ENCODE measurements at places on chromosomes 12 and 14. TPM values are rescaled to one million over a fixed set of nuclear protein-coding genes. Genes with fewer than 3 reads are reported as not detected.

Gene ARL1
- total RNA-seq, result 207 TPM

Gene TAS2R42
- not detected for total RNA-seq

Gene ITGB7
- total RNA-seq, result 0.40 TPM

Gene PRR4
- total RNA-seq, result 1.2 TPM

Gene SERPINA1
- not detected for total RNA-seq

Gene NUP107
- 38.8 TPM for total RNA-seq

Gene PPP1R36
- total RNA-seq, result 1.2 TPM

Gene HOXC6
- 2.3 TPM for total RNA-seq

Gene PRB2
- not detected for total RNA-seq

Gene TBC1D30
- total RNA-seq, result 0.33 TPM

Gene TCL1B
- total RNA-seq, result not detected

Gene P2RX7
- total RNA-seq, result 1.3 TPM

Gene NDUFB1
- total RNA-seq, result 122 TPM

Gene CCER1
- total RNA-seq, result not detected

Gene ZFHX2
- 0.83 TPM for total RNA-seq

Gene HOMEZ
- total RNA-seq, result 4.2 TPM

Gene SOX5
- 6.6 TPM for total RNA-seq

Gene RND1
- total RNA-seq, result 0.26 TPM

Gene CRACR2A
- total RNA-seq, result 4.3 TPM

Gene DBX2
- total RNA-seq, result not detected

Gene ESYT1
- 257 TPM for total RNA-seq

Gene ASB2
- total RNA-seq, result 0.52 TPM

Gene SPTB
- 0.13 TPM for total RNA-seq

Gene GPX2
- not detected for total RNA-seq

Gene LTB4R
- 2.7 TPM for total RNA-seq

Gene TAS2R8
- not detected for total RNA-seq

Gene AKAP5
- 0.20 TPM for total RNA-seq

Gene KRT7
- total RNA-seq, result 15.0 TPM

Gene C12orf54
- not detected for total RNA-seq

Gene RGS6
- not detected for total RNA-seq

Gene STON2
- 0.85 TPM for total RNA-seq

Gene SLC5A8
- not detected for total RNA-seq

Gene ACACB
- total RNA-seq, result 2.2 TPM

Gene SALL2
- 5.0 TPM for total RNA-seq

Gene KRT75
- not detected for total RNA-seq

Gene TAS2R13
- total RNA-seq, result 2.4 TPM

Gene PARP11
- 6.4 TPM for total RNA-seq

Gene OTOGL
- total RNA-seq, result 0.07 TPM

Gene SLC39A9
- total RNA-seq, result 139 TPM

Gene ALDH1L2
- total RNA-seq, result 58.2 TPM

Gene FOXM1
- 3.5 TPM for total RNA-seq

Gene MOK
- 7.0 TPM for total RNA-seq

Gene GPR84
- 0.07 TPM for total RNA-seq

Gene HPD
- 1.4 TPM for total RNA-seq

Gene GPD1
- 0.20 TPM for total RNA-seq

Gene MYF6
- not detected for total RNA-seq

Gene C14orf39
- not detected for total RNA-seq

All from smooth muscle cell of the pulmonary artery (primary cell).